ENCODE measurements at places on chromosomes 2 and 18.

DNA sequence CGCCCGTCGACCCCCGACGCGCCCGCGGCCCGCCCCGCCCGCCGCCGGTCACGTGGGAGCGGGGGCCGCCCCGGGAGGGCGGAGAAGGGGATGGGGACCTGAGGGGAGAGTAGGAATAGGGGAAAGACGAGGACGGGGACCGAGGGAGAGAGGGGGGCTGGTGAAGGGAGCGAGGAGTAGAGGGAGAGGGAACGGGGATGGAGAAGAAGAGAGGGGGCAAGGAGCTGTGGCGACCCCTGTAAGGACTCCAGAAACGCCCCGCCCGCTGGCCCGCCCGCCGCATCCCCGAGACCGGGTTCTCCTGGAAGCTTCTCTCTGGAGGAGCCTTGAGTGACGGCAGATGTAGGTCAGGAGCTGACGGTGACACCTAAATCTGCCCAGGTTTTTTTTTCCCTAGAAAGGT lies 615 bp downstream of the ADNP2 start:
- DNase-seq = no peak

- DNase-seq = no peak
Observed at GRCh38 chr2:117738991-117739839, 75.3 kb upstream of the DDX18 start.

GRCh38 chr2:75222527-75222926 lies 23.2 kb upstream of the TACR1 start:
- DNase-seq = no peak

- no peak for DNase-seq
Observed at GRCh38 chr2:198545411-198545810, 741.0 kb downstream of the PLCL1 start.

GRCh38 chr2:172440795-172441194 lies 13.4 kb downstream of the ITGA6 start:
- DNase-seq = no peak
